ENCODE measurements at places on chromosomes 1 and 21.

- DNase-seq, result no peak
Observed at GRCh38 chr1:27609210-27609555, 5.2 kb upstream of the AHDC1 start.

- DNase-seq, result no peak
Observed at GRCh38 chr1:85484716-85485115, 19.8 kb upstream of the DDAH1 start.

GRCh38 chr21:35840197-35840799 lies 220.0 kb downstream of the SETD4 start:
- peak; percentile 26 for DNase-seq

DNA sequence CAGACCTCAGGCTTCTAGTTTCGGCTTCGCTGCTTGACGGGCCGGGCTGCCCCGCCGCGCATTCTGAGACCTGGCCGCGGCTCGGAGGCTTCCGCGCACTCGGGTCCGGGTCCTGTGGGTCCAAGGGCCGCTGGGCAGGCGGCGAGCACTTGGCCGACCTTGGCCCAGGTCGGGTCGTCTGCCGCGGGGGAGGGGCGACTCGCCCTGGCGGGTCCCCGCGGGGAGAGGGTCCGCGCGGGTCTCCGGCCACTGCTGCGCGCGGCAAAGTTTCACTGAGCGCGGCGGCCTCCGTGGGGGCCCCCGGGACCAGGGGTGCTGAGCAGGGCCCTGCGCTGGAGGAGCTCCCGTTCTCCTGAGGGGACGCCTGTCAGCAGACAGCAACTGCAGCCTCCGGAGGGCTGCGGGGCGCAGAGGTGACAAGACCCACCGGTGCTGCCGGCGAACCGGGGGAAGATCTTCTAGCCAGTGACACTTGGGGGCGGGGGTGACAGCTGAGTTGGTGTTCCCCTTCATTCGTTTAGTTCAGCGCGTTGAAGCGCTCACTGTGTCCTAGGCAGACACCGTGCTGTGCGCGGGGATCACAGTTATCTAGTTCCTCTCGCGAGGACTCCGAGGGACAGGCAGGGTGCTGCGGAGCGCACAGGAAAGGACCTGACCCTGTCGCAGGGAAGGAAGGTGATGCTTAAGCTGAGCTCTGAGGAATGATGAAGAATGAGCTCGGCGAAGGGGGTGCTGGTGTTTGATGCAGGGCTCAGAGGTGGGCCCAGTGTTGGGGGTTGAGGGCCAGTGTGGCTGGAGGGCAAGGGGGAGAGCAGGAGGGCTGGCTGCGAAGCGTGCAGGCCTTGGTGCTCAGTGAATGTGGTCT lies 725 bp downstream of the MTFR1L start:
- no peak for DNase-seq

DNA sequence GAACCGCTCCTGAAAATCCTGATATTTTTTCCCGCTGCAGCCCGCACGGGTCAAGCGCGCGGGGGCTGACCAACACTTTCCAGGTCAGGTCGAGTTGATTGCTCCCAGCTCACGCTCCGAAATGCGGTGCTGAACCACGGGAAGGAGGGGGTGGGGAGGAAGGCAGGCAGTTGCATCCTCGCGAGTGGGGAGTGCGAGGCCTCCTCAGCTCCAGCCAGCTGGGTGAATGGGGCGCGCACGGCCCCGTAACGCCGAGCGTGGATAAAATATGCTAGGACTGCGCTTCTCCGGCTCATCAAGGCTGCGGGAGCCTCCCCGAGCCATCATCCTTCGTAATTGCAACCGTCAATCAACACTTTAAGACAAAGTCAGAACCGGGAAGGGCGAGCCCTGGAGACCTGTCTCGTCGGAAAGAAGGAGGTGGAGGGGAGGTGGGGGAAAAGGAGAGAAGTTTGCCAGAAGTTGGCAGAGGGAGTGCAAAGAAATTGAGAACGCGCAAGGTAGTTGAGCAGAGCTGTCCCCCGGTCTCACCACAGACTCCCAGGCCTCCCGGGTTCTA lies 8.0 kb downstream of the NR5A2 start:
- no peak for DNase-seq

- no peak for DNase-seq
Observed at GRCh38 chr1:3821004-3821403, 24.7 kb upstream of the LRRC47 start.

GRCh38 chr1:187474336-187474735 lies 645.6 kb downstream of the PLA2G4A start:
- no peak for DNase-seq
